ENCODE measurements at places on chromosomes 12 and 14.

DNA sequence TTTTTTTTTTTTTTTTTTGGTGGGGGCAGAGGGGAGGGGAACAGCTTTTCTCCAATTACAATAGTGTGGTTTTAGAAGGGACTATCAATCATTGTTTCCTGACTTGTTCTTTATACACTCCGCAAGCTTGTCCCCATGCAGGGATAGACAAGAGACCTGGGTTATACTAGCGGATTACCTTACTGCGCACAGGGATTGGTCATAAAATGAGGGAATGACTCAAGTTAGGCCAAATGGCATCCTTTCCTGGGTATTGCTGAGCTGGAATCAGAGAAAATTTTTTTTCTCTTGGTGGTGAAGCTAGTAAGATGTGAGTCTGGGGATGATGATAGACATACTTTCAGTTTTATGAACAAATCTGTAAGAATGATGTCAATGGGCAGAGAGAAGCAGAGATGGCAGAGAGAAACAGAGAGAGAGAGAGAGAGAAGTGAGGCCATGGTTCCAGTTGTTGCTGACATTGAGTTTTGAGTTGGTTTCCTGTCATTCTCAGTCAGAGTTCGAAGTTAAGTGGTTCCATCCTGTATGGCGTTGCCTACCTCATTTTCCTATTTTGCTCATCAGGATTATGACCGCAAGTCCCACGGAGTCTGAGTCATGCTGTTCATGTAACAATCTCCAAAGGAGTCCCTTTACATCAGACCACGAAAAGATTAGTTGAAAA lies 59.1 kb upstream of the OTOGL start:
- peak; percentile 29 for DNase-seq

- peak; percentile 73 for DNase-seq
Observed at GRCh38 chr14:23929822-23930294, 23.7 kb upstream of the DHRS4 start.

DNA sequence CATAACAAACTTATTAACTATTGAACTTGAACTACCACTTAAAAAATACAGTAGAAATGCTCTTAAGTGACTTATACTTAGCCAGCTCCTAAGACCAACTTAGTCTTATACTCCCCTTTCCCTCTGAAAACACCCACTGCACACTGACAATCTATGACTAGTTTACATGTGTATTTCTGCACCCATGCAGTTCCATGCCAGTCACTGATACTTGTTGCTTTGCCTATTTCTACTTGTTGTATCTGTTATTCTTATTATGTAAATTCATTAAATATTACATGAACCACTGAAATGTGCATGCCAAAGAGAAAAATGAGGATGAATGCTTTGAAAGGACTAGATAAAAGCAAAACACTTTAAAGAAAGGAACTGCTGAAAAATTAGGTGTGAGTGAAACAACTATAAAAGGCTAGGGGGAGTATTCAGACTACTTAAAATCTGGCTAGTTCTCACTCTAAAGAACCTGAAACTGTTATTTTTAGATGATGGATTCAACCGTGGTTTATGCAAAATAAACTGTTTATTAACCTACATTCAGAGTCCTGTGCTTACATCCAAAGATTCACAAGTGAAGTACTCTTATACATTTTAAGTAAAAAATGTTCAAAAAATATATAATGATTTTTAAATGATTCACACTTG lies 74.7 kb downstream of the RPS6KA5 start:
- DNase-seq: no peak

- DNase-seq: peak; percentile 59
Observed at GRCh38 chr12:106107566-106107965, 31.2 kb downstream of the NUAK1 start.

GRCh38 chr12:95959107-95959506 lies 16.0 kb downstream of the AMDHD1 start:
- peak; percentile 11 for DNase-seq

DNA sequence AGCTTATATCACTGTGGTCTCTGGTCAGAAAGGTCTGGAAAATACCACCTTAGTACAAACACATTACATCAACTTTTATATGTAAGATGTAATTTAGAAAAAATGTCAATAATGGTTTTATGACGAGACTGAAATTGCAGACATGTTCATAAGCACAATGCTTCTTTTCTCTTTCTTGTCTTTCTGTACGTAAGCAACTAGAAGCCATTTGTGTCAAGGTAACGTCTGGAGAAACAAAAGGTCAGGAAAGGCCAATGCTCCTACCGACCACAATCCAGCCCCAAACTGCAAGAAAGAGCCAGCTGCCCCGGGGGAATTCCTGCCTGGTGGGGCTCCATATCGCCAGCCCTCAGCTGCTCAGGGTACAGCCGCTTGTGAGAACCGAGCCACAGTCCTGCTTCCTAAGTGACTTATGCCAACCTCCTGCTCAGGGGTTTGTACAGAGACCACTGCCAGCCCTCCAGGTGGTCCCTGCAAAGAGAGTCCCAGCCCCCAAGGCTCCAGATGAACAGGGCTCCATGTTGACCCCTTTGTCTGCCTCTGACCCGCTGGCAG lies 6.3 kb downstream of the ZNF839 start:
- no peak for DNase-seq

DNA sequence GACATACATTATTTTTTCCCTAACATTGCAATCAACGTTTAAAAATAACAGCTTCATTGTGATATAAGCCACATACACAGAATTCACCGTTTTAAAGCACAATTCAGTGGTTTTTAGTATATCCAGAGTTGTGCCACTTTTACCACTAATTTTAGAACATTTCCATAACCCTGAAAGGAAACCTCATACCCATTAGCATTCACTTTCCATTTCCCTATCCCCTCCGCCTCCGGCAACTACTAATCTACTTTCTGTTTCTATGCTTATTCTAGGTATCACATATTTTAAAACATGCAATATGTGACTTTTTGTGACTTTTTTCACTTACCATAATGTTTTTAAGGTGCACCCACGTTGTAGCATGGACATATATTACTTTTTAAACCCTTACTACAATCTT lies 55.6 kb upstream of the ISM2 start:
- no peak for DNase-seq

DNA sequence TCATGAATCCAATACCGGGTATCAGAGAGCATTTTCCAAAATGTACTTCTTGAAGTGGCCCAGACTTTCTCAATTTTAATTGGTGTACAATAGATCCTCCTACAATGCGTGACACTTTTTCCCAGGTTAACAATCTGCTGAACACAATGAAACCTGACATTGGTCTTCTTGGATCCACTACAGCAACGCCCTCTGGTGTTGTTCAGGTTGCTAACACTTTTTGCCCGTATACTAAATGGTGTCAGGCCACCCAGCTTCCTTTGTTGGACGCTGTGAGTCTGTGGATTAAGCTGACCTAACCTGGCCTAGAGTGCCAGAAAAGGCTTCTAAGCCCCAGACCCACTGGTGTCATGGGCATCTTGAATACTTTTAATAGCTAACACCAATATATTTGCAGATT lies 89.2 kb downstream of the KCNK10 start:
- peak; percentile 9 for DNase-seq

- DNase-seq: no peak
Observed at GRCh38 chr12:83931451-83931850, 981.1 kb downstream of the SLC6A15 start.

DNA sequence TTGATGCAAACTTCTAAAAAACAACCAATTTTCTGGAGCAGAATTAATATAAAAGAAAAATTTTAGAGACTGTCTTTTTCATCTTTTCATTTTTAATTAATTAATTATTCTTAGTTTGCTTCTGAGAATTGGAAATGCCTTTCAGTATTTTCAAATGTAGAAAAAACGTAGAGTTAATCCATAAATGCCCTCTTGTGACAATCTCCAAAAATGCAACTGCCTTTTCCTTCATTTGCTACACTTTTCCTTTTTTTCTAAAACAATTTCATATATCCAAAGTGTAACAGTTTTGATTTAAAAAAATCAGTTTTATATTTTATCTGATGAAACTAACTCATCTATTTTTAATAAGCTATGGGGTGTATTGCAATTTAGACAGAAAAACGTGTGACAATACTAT lies 409.3 kb downstream of the PRKD1 start:
- peak; percentile 44 for DNase-seq

DNA sequence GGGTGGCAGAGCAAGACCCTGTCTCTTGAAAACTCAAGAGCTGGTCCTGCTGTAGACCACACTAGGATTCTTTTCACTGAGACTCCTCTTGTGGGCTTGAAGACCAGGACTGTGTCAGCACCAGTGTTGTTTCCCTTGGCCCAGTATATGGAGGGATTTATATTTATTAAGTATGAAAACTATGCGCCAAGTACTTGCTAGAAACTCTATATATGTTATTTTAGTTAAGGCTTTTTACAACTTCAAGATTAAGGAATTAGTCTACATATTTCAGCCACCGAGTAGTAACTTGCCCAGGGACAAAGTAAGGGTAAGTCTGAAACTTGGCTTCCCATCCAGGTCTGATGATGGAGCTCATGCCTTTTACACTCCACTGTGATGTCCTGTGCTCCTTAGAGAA lies 488.4 kb downstream of the PCNX1 start:
- DNase-seq: no peak

- no peak for DNase-seq
Observed at GRCh38 chr14:75018694-75019093, 16.0 kb downstream of the EIF2B2 start.

DNA sequence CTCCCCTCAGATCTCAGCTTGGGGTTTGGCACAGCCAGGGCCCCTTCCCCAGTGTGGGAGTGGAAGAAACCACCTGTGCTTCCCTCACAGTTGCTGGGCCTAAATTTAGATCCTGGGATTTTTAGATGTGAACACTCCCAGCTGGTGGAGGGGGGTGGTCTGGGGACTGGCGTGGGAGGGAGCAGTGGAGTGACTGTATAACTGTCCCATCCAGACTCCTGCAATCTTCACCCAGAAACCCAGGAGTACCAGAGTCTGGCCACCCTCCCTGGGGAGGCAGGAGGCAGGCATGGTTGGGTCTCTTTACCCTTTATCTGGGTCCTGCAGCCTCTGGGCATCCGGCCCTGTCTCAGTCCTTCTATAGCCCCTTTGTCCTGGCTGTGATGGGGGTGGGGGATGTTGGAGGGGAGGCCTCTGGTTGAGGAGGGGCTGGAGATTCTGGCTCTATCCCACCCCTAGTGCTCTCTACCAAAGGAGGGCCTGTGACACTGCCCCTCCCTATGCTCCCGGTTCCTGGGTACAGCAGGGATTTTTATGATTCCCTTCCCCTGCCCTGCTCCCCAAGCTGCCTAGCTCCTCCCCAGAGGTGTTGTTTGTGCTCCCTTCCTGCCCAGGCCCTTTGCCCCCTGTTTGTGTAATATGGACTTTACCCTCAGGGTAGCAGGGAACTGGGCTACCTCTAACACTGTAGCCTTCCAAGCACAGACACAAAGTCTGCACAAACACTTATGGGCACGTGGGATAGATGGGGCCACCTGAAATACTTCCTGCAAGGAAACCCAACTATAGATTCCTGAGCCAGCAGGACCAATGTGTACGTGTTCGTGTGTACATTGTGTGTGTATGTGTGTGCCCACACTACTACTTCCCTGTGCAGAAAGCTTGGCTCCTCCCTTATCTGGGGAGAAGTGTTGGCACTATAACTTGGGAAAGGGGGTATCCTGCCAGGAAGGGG lies 1.7 kb downstream of the ERBB3 start:
- no peak for DNase-seq

All from fibroblast of pulmonary artery (primary cell).